ENCODE measurements at places on chromosomes 12 and 14. TPM values are rescaled to one million over a fixed set of nuclear protein-coding genes. Genes with fewer than 3 reads are reported as not detected.

GRCh38 chr12:131557078-131557709 is 153.7 kb upstream of the SFSWAP start:
- no peak for DNase-seq

- DNase-seq: no peak
These were observed 4.9 kb downstream of the OR6C2 start for GRCh38 chr12:55448825-55449224.

DNA sequence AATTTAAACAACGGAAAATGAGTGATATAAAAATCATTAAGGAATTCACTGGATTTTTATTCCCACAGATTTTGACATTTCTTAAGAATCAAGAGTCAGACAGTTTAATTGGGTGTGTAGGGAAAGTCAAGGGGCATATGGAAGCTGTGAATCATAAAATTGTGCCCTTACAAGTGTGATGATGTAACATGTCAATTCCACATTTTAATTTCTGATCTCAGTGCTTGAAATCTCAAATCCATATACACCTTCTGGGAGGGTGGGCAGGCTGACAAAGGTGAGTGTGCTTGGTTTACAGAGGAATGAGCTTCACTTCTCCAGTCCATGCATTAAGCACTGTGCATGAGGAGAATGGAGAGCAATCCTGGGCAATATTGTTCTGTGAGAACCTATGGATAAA is 1.0 kb upstream of the KRT6A start:
- DNase-seq: no peak

GRCh38 chr14:54877015-54877702 is 25.5 kb downstream of the GCH1 start:
- DNase-seq: no peak

DNA sequence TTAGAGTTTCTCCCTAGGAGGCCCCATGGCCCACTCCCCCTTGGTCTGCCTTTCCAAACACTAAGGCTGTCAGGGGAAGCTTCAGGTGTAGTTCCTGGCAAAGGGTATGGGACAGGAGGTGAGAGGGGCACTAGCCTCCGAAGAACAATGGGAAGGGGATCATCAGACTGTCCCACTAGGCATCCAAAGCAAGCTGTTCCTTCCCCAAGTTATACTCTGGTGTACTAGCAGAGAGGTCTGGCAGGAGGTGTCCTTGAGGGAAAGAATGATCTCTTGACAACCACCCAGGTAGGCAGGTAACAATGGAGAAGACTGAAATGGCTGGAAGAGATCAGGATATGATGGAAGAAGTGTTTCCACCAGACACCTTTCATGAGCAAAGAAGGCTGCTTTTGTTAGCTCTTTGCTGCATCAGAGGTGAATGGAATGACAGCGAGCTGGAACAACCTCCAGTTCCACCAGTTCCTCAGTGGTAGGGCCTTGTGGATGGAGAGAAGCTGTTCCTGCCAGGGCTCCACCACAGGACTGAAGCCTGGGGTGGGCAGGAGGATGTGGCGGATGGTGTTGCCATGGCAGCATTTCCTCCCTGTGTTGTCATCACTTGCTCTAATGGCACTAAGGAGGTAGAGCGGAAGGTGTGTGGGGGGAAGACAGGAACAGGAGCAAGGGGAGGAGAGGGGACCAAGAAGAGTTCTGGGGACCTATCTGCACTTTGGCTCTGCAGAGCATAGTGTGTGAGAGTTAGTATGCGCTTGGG is 2.3 kb upstream of the AGAP2 start:
- DNase-seq: peak; percentile 86

- DNase-seq: no peak
These were observed 196.3 kb downstream of the TSPAN9 start for GRCh38 chr12:3273409-3273853.

GRCh38 chr12:109949089-109949488 is 47.1 kb downstream of the GIT2 start:
- DNase-seq: no peak

- peak; percentile 51 for DNase-seq
These were observed 15.4 kb downstream of the PXN start for GRCh38 chr12:120249875-120250795.

LTBR gene
- total RNA-seq: 0.57 TPM

FOXG1 gene
- total RNA-seq: not detected

PPFIA2 gene
- total RNA-seq: not detected
